Aorta (tissue), 5 donors: ENCODE measurements at places on chromosomes 5 and 9. TPM values are rescaled to one million over a fixed set of nuclear protein-coding genes. Genes with fewer than 3 reads are reported as not detected.

DNA sequence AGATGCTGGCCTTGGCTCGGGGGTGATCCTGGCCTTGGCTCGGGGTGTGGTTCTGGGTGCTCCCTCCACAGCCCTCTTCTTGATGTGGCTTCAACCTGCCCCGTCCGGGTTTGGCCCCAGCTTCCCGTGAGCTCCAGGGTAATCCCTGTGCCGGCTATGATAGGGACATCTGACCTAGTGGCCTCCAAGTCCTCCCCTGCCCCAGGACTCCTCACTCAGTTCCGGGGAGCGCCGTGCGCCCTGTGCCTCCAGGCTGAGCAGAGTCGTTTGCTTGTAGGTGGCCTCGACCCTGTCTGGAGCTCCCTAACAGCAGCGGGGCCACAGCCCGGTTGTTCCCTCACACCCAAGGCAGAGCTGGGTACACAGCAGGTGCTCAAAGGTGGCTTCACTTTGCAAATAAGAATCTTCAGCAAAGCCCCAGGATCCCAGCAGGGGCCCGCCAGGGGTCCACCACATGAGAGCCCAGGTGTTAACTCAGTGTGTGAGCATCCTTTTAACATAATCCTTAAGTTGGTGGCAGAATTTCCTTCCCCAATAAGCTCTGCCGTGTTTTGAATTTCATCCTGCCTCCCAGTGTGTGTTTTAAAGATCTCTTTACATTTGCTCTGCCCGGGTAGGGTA, 32.3 kb upstream of the CEP72 start:
- no peak for DNase-seq

GRCh38 chr5:157067005-157067404, 8.1 kb upstream of the HAVCR1 start:
- no peak for DNase-seq

DNA sequence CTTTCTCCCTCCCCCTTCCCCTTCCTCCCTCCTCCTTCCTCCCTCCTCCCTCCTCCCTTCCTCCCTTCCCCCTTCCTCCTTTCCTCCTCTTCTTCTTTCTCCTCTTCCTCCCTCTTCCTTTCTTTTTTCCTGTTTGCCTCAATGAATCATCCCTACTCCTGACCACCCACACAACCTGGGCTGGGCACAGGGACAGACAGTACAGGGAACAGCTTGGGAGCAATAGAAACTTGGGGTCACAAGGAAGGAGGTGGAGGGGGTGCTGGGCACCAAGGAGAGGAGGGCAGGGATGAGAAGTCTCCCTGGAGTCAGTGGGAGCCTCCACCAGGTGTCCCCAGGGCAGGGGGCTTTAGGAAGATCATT, 5.0 kb downstream of the TTC16 start:
- no peak for DNase-seq

DNA sequence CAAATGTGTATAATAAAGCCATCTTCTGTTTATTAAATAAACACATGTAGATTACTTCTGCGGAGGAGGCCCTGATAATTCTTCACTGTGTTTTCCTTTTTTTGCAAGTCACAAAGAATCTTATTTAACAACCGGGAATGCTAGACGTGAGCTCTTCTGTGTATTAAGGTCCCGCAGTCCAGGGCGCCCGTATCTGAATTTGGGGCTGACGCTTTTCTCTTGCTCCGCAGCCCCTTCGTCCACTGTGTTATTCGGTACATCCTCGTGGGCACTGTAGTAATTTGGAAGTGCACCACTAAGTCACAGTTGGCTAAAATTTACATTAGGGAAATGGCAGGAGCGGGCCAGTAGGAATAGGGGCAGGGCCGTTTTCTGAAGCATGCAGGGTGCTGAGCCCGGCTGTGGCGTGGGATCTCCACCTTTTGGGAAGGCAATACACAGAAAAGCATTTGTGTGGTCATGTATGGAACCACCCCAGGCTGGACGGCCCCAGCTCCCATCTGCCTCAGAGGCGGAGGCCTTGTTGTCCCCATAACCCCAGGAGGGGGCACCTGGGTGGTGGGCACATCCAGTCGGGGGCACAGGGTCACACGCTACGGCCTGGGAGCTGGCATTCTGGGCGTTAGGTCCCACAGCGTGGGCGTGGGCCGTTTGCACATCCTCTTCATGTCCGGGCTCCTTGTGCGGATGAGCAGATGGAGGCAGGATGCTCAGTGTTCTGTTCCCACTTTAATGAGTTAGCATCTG, 258.7 kb upstream of the IRX4 start:
- no peak for DNase-seq

GRCh38 chr9:95266649-95267048, 50.9 kb downstream of the FANCC start:
- DNase-seq: no peak

- DNase-seq: no peak
Measured at GRCh38 chr5:30413540-30413939, 779.9 kb upstream of the CDH6 start.

DNA sequence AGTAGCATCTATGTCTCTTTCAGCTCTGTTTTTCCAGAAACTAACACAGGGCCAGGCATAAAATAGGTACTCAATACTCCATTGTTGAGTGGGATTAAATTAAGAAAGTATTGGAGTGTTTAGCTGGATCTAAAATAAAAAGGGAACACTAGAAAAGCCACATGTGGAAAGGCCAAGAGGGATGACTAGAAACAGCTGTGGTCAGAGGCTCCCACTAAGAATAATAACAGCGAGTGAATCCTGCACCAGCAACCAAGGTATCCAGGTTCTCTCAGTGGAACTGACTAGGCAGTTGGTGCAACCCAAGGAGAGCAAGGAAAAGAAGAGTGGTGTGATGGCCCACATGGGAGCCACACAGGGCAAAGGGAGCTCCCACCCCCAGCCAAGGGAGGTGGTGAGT, 31.5 kb upstream of the RGMB start:
- DNase-seq: no peak

DNA sequence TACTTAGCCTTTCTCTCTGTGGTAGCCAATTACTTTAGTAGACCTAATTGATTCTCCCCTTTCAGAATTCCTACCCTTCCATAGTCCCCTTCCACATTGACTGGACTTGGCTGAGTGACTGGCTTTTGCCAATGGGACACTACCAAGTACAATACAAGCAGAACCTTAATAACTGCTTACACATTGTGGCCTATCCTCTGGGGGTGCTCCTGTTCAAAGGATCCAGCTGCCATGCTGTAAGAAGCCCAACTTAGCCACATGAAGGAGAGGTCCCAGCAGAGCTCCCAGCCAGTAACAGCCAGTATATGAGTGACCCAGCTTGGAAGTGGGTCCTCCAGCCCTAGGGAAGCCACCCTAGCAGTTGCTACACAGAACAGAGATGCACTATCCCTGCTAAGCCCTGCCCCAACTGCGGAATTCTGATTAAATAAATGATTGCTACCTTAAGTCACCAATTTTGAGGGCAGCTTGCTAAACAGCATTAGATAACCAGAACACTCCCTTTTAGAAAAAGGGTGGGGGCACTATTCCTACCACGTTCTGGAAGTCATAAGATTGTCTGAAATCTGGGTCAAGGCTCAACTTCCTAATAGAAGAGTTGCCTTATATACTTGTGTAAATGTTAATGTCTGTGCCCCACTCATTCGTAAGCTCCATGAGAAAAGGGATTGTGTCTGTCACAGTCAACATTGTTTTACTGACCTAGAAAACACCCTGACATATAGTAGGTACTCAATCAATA, 11.1 kb upstream of the APTX start:
- no peak for DNase-seq

DNA sequence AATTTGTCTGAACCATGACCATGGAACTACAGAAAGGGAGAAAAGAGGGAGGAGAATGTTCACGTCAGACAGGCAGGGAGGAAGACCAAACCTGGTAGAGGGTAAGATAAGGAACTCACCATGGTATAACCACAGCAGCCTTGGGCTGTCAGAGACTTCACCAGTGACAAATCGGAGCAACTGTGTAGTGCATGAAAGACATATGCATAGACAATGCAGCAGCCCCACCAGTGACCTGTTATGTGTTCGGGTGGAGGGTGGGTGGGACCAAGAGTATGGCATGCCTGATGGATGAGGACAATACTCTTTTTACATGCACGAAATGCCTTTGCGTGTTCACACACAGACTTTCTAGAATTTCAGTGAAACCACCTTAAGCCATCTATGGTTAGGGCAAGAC, 221.8 kb upstream of the RASEF start:
- DNase-seq: no peak

GRCh38 chr9:131982671-131983239, 96.9 kb downstream of the MED27 start:
- no peak for DNase-seq

DNA sequence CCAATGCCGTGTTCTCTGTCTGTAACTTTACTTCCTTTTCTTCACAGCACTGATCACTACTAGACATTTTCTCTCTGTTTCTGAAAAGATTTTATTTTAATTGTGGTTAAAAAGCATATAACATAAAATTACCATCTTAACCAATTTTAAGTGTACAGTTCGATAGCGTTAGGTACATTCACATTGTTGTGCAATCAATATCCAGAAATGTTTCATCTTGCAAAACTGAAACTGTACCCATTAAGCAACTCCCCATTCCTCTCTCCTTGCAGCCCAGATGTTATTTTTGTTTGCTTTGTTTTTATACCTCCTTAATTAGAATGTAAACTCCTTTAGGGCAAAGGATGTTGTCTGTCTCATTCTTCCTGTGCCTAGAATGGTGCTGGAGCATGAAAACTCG, 47.5 kb downstream of the COL27A1 start:
- no peak for DNase-seq

GRCh38 chr5:74026310-74026709, 400.3 kb downstream of the ARHGEF28 start:
- no peak for DNase-seq

- DNase-seq: no peak
Measured at GRCh38 chr5:162769019-162769418, 668.4 kb upstream of the CCNG1 start.

GRCh38 chr9:111360881-111361280, 30.9 kb upstream of the OR2K2 start:
- no peak for DNase-seq

DNA sequence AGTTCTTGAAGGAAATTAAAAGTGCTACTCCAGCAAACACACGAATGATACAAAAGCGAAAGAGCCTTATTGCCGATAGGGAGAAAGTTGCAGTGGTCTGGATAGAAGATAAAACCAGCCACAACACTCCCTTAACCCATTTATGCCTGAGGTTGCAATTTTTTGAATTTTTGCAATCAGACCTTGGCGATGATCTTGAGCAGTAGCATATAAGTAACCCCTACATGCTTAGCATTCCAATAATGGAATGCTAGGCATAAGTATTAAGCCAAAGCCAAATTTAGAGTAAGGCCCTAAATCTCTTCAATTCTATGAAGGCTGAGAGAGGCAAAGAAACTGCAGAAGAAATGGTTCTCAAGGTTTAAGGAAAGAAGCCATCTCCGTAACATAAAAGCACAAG, 153.5 kb downstream of the SLC28A3 start:
- no peak for DNase-seq

DNA sequence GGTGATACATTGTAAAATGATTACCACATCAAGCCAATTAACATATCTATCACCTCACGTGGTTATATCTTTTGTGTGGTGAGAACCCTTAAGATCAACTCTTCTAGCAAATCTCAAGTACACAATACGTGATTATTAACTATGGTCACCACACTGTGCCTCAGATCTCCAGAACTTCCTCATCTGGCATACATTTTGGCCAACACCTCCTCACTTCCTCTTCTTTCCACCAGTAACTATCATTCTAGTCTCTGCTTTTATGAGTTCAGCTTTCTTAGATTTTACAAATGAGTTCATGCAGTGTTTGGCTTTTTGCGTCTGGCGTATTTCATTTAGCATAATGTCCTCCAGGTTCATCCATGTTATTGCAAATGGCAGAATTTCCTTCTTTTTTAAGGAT, 35.8 kb downstream of the PRKACG start:
- no peak for DNase-seq

- peak; percentile 48 for DNase-seq
Measured at GRCh38 chr9:85142496-85142911, 473.0 kb downstream of the NTRK2 start.

DNA sequence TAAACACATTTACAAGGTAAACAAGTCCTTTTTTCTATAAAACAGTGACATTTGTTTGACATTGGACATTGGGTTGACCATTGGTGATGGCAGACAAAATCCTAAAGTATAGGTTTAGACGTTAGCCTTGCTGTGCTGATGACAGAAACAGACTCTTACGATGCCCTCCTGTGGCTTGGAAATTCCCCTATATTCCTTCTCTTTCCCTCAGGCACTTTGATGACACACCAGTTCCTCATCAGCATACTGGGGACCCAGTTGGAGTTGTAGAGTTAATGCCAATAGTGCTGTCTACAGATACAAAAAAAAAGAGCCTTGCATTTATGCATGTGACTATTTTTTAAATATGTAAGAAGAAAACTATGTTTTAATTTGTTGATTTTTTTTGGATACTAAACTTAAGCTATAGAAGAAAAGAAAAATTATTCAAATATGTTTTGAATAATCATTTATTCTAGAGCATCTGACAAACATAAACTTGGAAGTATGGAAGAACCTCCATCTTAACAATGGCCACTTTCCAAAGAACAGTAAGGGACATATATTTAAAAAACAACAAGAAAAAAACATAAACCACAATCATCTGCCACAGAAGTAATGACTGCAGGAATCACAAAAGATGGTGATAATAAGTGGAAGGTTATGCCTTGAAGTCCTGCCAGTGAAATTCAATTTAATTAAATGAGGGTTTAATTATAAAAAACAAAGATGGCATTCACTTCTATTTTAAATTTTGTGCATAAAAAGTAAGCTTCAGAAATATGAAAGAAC, 75.6 kb upstream of the SNCAIP start:
- DNase-seq: no peak

- DNase-seq: no peak
Measured at GRCh38 chr9:131657037-131657377, 82.9 kb downstream of the RAPGEF1 start.

DNA sequence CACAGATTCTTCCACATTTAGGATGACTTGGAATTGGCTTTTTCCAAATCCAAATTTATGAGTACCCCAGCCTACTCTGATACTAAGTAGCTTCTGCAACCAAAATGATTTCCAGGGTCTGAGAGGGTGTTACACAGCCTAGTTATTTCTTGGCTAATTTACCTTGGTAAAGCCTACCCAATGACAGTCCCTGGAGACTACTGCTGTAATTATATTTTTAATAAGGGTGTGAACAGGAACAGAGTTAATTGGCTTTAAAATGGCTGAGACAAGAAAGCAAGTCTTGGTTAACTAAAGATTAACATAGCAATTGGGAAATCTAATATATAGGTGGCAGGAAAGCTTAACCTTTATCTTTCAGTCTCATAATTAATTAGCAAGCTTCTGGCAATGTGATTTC, 9.3 kb downstream of the PRLR start:
- no peak for DNase-seq

DNA sequence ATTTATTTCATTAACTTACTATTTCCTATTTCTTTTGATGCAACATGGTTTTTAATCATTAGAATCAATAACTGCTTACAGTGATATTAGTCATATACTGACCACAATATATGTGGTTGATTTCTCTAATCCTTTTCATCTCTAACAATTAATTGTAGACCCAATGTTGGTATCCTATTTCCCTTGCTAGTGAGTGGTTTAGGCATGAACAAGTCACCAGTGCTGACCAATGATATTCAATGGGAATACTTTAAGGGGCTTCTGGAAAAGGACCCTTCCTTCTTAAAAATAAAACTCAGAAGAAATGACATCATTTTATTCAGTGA, 672.4 kb upstream of the GRAMD2B start:
- no peak for DNase-seq

The KIF27 gene
- total RNA-seq: 8.0 TPM

The ISL1 gene
- total RNA-seq: not detected

The KCNIP1 gene
- total RNA-seq: 0.42 TPM

The IL7R gene
- 6.8 TPM for total RNA-seq

The TAF11L11 gene
- not detected for total RNA-seq

The LEAP2 gene
- total RNA-seq: 2.1 TPM

The FGF10 gene
- 11.3 TPM for total RNA-seq

The CYSRT1 gene
- total RNA-seq: not detected

The CCDC69 gene
- total RNA-seq: 70.7 TPM

The LHX6 gene
- 12.2 TPM for total RNA-seq
